ENCODE measurements at places on chromosomes 11 and 22.

DNA sequence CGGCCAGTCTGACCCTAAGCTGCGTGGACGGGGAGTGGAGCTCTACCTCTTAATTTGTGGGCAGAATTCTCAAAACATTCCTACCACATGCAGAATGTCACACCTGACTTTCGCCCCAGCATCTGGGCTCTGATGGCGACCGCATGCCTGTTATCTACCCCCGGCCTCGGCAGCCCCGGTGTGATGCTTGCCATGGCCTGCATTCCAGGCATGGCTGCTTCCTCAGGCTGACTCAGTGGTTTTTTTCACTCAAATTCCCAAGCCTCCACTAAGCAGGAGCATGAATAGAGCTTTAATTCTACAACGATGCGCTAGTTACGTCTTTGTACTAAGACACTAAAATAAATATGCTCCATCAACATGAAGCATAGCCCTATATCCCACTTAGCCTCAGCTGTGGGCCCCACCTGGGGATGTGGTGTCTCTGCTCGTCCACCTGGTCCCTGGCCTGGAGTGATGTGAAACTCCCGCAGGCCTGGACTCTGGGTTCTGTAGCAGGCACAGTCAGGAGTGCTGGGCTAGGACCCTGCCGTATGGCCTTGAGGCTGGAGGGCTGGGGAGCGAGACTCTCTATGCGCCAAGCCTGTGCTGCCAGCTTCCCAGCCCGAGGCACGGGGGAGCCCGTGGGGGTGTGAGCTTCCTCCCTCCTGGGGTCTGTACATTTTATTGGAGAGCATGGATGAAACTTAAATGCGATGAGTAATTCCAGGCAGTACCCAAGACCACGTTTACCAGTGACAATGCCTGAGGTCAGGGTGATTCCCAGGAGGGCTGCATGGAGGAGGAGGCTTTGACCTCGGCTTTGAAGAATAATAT, 153.2 kb downstream of the CTTN start:
- peak; percentile 15 for DNase-seq

DNA sequence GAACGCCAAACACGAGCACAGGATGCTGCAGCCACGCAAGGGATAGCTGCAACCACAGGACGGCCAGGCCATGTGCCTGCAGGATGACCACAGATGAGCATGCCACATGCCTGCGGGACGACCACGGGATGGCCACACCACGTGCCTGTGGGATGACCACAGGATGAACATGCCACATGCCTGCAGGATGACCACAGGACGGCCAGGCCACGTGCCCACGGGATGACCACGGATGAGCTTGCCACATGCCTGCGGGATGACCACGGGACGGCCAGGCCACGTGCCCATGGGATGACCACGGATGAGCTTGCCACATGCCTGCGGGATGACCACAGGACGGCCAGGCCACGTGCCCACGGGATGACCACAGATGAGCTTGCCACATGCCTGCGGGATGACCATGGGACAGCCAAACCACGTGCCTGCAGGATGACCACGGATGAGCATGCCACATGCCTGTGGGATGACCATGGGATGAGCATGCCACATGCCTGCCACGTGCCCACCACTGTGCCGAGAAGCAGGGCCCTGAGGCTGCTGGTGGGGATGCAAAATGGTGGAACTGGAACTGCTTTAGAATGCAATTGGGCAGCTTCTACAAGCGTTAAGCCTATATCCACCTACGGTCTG, 12.8 kb upstream of the MOB2 start:
- DNase-seq, result no peak

DNA sequence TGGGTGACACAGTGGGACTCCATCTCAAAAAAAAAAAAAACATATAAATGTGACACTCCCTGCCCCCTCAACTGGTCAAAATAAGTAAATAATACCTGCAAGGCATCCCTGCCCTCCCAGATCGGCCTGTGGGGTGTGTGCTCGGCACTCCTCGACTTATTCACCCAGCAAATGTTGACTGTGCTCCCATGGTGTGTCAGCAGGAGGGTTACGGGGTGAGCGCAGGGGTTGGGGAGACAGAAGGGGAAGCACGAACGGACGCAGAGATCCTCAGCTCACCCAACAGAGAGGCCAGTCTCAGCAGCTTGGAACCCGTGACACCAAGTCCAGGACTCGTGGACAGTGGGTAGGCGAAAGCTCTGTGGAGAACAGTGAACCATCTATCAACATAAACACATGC, 1.6 kb upstream of the ADM2 start:
- DNase-seq, result no peak

DNA sequence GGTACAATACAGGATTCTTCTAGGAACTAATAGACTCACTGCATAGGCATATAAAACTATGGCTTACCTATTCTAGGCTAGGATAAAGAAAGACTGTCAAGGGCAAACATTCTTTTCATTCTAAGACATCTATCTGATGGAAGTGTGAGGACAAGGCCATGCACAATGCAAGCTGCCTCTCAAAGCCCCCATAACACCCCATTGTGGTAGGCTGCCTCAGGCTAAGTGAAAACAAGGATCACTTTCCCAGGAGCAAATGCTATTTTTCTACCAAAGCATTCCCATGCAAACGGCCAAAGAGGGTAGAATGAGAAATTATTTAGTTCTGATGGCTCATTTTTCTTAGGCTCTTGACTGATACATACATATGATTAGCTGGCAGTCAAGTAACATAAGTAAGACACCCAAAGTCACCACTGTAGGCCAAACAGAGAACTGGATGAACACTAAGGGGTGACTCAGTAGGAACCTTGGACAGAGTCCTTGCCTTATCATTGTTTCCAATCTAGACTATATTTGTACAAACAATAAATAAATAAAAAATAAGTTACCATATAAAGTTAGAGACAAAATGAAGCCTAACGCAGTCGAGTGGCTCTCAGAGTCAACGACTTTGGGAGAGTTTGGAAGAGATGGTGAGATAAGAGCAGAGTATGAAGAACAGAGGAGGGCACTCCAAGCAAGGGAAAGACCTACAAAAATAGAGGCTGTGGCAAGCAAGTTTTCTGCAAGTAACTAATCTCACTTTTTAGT, 303.6 kb downstream of the SBF2 start:
- DNase-seq, result peak; percentile 30

- DNase-seq, result no peak
Measured at GRCh38 chr22:29080106-29080975, 7.5 kb downstream of the KREMEN1 start.

Measured in fibroblast of upper back skin (primary cell).